Cerebellum (tissue), 4 donors: ENCODE measurements at places on chromosomes 7 and 10.

DNA sequence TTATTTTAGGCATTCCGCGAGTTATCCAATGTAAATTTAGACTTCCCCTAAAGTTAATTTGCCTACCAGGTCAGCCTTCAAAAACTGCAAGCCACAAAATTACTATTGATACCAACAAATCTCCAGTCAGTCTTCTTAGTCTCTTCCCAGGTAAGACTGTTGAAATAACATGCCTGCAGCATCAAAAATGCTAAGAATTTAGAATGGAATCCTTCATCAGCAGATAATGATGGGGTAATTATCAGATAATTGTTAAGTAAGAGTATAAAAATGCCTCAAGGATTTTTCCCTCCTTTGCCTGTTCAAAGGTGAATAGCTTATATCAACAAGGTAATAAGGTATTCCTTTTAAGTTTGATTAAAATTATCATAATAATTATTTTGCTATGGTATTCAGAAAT, 228.5 kb downstream of the BBS9 start:
- DNase-seq = no peak

DNA sequence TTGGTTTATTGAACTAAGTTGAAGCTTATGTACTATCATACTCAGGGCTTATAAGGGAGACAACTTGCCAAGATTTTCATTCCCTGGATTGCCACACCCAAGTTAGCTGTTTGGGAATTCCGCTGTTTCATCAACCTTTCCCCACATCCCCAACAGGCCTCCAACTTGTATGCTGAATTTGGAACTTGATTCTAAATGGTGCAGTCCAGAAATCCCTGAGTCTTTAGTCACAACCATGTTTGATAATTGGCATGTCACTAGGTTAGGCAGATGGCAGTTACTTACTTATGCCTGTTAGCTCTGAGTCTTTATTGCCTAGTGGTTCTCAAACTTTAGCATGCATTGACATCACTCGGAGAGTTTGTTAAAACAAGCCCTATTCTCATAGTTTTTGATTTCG, 135.4 kb upstream of the PRPS1L1 start:
- DNase-seq = no peak

GRCh38 chr7:5625938-5626337, 155.5 kb downstream of the RNF216 start:
- no peak for DNase-seq

DNA sequence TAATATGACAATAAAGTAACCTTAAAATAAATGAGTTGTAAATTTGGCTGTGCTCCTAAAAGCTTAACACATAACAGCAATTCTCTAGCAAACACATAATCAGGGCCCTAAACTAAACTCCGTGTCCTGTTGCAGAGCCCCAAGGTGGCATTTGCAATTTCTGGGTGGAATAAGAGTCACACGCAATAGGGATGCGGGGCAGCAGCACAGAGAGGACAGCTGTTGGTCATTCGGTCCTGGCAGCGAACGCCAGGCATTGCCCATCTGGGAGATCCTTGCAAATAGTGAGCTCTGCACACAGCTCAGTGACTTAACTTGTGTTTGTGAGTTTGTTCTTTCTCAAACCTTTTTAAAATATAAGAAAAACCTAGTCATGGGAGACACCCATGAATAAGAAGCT, 25.7 kb downstream of the PAXIP1 start:
- DNase-seq = no peak

GRCh38 chr10:121952226-121952625, 22.8 kb downstream of the NSMCE4A start:
- DNase-seq = no peak

GRCh38 chr10:3076138-3076537, 8.8 kb downstream of the PFKP start:
- DNase-seq = no peak

DNA sequence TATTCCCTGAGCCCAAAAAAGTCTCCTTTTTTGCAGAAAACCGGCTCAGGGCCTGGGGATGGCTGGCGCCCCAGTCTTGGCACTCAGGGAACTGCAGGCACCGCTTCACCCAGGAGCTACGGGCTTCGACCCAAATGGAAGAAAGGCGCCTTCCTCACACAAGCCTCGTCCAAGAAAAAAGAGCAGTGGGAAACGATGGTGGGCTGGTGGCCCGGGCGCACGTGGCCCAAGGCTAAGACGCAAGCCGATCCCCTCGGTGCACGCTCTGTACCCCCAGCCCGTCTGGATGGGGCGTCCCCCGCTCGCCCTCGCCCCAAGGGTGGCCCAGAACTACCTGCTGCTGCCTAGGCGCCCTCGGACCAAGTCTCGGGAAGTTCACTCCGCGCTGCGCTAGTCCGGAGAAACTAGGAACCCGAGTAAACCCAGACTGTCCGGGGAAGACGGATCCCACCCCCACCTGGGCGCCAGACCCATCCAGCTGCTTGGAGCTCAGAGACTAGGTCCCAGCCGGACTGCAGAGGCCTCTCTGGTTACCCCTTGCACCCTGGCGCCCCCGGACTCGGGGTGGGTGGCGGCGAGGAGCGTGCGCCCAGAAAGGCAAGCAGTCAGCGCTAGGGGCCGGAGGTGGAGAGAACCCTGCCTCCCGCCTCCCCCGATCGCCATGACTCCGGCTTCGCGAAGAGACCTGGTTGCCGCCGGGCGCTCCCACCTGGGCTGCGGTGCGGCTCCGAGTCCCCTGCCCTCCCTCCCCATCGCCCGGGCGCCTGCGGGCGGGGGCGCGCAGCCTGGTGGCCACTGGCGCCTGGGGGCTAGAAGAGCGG, 76.4 kb downstream of the CALN1 start:
- peak; percentile 58 for DNase-seq

DNA sequence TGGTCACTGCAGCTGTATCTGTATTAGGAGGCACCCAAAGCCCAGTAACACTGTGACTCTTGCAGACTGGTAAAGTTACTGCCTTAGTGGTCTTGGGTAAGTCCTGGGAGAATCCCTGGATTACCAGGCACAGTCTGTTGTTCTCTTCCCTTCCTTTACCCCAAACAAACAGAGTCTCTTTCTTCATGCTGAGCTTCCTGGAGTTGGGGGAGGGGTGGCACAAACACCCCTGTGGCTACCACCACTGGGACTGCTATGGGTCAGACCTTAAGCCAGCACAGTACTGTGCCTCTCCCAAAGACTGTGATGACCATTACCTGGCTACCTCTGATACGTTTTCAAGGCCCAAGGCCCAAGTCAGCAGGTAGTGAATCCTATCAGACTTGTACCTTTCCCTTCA, 59.9 kb upstream of the FAM3C start:
- no peak for DNase-seq

DNA sequence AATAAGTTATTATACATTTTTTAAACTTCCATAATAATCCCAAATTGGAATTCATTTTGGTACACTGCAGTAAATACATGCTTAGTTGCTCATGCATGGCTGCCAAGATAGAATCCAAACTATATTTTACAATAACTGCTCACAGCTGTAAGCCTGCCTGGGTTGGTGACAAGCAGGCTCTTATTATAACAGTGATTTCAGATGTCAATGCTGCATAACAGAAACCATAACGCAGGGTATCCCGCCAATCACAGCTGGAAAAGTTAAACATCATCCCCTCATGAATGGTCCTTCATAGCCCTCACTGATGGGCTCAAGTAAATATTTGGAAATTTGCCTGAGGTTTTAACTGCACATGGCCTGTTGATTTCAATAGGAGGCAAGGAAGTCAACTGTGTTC, 149.8 kb downstream of the AMPH start:
- no peak for DNase-seq

DNA sequence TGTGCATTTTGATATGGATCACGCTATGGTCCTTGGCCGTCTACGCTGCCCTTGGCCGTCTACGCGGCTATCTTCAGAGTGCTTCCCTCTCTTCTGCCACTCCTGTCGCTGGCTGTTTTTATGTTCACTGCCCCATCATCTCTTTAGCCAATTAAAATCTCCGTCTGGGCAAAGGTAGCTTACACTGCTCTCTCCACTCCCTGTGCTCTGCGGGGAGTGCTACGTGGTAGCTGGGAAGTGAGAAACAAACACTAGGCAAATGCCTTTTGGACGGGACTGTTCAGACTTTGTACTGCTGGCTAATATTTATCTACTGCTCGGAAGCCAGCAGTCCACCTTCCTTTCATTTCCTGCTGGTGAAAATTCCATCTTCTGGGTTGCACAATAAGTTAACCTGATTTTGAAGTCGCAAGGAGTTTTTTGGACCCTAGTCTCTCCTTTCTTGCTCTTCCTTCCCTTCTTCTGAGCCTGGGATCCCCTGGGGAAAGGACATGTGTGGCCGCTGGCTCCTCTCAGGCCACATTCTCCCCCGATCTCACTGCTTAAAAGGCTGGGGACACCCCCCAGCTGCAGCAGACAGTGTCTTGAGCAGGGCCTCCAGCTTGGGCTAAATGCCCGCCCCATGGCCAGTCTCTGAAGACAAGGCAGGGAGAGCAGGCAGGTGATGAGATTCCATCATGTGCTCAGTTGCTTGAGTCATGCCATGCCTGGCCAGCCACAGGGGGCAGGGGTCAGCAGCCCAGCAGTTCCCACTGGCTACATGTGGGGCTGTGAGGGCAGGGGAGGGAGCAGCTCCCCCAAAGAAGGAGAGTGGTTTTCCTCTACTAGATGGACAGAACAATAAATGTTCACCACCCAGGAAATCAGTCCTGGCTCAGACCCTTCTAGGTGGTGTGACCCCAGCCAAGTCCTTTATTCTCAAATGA, 25.5 kb upstream of the RBM33 start:
- DNase-seq = no peak

- DNase-seq = no peak
These were observed 260.8 kb upstream of the MKI67 start for GRCh38 chr10:128386816-128387604.

DNA sequence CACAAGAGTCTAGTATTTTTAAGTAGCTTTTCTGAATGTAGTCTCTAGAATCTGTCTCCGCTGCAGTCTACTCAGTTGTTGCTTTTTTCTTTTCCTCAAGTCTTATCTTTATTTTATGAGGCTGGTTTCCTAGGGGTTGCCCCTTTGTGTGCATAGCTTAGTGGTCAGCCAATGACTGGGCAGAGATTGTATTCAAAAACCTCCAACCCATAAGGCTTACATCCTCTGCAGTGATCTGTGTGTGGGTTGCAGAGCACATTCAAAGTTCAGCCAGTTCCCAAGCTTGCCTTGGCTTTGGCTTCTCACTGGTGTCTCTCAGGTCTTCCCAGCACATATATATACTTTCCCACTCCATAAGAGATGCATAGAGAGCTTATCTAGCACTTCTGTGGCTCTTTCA, 160.0 kb upstream of the TCF7L2 start:
- DNase-seq = no peak

DNA sequence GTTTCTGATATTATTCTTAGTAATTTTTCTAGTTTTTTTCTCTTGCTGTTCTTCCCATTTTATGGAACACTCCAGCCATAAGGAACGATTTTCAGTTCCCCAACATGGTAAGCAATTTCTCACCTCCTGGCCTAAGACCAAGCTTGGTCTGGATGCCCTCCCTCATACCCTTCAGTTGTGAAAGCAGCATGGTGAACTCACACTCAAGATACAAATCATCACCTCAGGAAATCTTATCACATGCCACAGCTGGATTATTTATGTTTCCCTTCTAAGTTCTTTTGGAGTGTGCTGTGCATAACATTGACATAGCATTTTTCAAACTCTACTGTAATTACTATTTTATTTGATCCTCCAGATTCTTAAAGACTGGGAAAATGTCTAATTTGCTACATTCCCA, 216.6 kb downstream of the AGMO start:
- DNase-seq = no peak

DNA sequence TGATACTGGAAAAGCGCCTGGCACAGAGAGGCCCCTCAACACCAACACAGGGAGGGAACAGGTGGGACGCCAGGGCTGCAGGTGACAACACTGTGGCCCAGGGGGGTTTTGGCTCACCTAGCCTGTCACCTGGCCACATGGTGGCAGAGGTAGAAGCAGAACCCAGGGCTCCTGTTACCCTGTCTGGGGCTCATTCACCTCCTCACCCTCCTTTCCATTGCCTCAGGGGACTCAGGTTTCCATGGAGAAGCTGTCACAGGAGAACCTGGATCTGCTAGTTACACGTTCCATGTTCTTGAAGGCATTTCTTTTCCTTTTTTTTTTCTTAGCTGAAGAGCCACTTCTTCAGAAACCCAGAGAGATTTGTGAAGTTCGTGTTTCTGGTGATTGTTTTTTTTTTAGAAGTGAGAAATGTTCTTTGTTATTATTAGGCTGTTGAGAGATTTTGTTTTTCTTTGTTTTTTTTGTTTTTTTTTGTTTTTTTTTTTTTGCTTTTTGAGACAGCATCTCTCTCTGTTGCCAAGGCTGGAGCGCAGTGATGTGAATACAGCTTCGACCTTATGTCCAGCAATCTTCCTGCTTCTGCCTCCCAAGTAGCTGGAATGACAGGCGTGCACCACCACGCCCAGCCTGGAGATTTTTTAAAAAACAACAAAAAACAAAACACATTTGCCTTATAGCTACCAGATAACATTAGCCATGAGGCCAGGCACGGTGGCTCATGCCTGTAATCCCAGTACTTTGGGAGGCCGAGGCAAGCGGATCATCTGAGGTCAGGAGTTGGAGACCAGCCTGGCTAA, 16.0 kb downstream of the DENND2A start:
- no peak for DNase-seq

DNA sequence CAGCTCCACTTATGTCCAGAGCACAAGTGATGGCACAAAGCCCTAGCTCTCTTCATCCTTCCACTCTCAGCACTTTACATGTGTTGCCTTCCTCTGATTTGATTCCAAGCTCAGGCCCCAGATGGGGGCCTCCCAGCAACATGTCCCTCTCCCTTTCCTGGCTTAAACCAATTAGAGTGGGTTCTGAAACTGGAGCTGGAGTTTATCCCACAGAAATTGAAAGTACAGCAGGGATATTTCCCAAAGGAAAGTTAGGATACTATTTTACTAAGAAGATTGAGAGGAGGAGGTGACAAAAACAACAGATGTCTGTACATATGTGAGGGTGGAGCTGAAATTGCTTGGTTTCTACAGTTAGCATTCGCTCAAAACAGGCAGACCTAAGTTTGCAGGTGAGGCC, 724.6 kb downstream of the AUTS2 start:
- DNase-seq = no peak

GRCh38 chr10:62049624-62050345, 148.3 kb downstream of the ARID5B start:
- no peak for DNase-seq

GRCh38 chr10:90602862-90603610, 254.8 kb downstream of the HTR7 start:
- no peak for DNase-seq
